ENCODE measurements at places on chromosomes 6 and 20.

GRCh38 chr20:5703681-5704101, 46.5 kb upstream of the SHLD1 start:
- DNase-seq, result no peak

DNA sequence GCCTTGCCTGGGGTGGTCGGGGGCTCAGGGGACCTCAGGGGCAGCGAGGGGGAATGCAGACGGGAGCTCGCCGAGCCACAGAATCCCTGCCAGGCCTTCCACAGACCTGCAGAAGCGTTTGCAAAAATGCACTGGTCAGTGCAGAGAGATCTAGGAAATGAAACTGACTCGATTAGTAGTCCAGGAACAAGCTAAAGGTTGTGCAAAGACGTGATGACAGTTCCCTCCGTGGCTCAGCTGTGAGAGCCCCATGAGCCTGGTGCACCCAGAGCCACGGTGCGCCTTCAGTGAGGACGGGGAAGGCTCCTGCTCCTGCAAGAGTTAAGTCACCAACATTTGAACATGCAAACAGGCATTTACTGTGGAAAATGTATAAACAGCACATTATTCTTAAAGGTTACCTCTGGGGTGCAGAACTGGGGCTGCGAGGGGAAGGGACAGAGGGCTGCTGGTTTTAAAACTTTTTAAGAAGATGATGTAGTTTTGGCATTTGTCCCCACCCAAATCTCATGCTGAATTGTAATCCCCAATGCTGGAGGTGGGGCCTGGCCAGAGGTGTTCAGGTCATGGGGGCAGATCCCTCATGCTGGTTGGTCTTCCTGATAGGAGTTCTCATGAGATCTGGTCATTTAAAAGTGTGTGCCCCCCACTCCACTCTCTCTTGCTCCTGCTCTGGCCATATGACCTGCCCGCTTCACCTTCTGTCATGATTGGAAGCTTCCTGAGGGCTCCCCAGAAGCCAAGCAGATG, 147.3 kb downstream of the DLL1 start:
- DNase-seq, result no peak

DNA sequence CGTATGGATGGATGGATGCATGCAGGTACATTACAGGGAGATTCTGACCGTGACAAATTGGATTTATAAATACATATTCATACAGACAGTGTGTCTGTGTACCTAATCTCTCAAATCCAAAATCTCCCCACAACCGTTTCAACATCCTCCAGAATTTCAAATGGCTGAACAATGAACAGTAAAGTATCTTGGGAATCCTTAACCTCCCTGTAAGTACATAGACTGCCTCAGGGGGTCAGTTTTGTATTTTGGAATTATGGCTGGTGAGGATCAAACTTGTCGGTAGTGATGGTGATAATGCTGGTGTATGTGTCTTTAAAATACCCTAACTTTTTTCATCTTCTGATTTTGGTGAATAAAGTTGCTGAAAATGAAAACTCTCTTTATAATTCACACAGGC, 246.2 kb downstream of the FOXC1 start:
- no peak for DNase-seq

DNA sequence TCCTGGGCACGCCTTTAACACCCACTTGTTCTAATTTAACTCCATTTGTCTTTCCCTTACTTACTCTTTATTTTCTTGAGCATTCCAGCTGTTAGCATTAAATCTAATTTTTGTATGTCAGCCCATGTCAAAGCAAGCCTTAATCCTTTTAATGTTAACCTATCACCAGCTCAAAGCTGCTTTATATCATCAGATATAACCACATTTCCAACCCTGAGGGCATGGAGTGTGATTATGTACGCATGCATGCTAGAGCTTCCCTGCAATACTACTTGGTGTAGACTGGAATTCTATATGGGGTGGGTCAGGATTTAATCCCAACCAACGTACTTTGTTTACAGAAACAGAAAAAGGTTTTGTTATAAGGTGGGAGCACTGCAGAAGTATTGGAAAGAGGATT, 139.4 kb upstream of the HMGN3 start:
- DNase-seq, result no peak

- no peak for DNase-seq
Measured at GRCh38 chr6:45917439-45917838, 98.2 kb downstream of the CLIC5 start.

- no peak for DNase-seq
Measured at GRCh38 chr6:154830771-154831170, 97.6 kb downstream of the SCAF8 start.

DNA sequence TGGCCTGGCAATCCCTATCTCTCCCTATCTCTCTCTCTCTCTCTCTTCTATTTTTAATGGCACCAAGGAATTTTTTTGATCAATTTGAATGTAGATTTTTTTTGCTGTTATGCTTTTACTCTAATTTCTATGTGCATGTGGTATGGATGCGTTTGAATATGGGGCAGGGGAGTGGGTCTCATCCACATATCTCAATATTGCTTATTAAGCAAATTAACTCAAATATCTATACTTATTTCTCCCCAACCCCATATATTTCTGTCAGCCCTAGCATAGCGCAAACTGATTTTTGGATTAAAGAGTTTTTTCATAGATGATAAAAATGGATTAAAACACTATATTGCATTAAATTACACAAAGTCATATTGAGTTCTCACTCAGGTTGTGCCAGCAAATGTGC, 210.2 kb downstream of the KHDRBS2 start:
- no peak for DNase-seq

DNA sequence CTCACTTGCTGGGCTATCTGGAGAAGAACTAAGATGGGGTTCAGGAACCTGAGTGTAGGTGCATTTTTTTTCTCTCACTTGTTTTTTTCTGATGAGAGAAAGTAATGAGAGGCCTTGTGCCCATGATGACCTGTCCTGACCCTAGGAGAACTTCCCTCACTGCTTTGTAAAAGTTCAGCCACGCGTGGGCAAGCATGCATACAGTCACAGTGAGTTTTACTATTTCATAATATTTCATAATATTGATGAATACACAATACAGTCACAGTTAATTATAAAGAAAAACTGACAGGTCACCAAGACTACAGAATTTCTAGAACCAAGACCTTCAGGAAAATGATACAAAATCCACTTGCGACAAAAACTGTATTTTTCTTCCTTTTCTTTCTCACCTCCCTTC, 111.8 kb downstream of the MAP7 start:
- DNase-seq, result no peak

- no peak for DNase-seq
Measured at GRCh38 chr6:155056756-155057155, 61.6 kb downstream of the TIAM2 start.

All from cortex of kidney (tissue), 1 donor.